Psoas muscle (tissue), 8 donors: ENCODE measurements at places on chromosomes 5 and 9. TPM values are rescaled to one million over a fixed set of nuclear protein-coding genes. Genes with fewer than 3 reads are reported as not detected.

- H3K4me3 ChIP-seq: no peak overlapping the region
- H3K4me1 ChIP-seq: no peaks in the 10 kb centered on the region
- no peak overlapping the region for H3K27ac ChIP-seq
- no peaks in the 10 kb centered on the region for H3K36me3 ChIP-seq
- DNase-seq: no peak
- no peaks in the 10 kb centered on the region for H3K27me3 ChIP-seq
Measured at GRCh38 chr9:86079865-86080469, 19.4 kb downstream of the GOLM1 start.

- DNase-seq: no peak
- H3K4me3 ChIP-seq: no peak overlapping the region
- H3K36me3 ChIP-seq: peaks cover 42% of the 10 kb centered on the region
Measured at GRCh38 chr9:137502008-137502911, 43.1 kb upstream of the NSMF start.

DNA sequence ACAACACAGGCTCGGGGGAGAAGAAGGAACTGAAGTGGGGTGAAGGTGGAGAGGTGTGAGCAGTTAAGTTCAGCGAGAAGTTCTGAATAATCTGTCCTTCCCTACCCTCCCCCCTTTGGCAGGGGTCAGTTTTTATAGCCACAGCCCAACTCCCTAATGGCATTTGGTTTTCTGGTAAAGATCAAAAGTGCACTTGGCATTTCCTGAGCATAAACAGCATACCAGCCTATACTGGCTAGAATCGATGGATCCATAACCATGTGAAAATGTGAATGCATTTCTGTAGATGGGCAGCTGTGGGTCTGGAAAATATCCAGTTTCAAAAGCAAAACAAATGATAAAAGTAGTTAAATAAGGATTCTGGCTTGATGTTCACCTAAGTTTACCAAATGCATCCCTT is 410.9 kb downstream of the PLK2 start:
- no peaks in the 10 kb centered on the region for H3K36me3 ChIP-seq
- no peak overlapping the region for H3K27ac ChIP-seq
- no peak overlapping the region for H3K4me3 ChIP-seq
- H3K27me3 ChIP-seq: no peaks in the 10 kb centered on the region
- DNase-seq: no peak
- no peaks in the 10 kb centered on the region for H3K4me1 ChIP-seq

DNA sequence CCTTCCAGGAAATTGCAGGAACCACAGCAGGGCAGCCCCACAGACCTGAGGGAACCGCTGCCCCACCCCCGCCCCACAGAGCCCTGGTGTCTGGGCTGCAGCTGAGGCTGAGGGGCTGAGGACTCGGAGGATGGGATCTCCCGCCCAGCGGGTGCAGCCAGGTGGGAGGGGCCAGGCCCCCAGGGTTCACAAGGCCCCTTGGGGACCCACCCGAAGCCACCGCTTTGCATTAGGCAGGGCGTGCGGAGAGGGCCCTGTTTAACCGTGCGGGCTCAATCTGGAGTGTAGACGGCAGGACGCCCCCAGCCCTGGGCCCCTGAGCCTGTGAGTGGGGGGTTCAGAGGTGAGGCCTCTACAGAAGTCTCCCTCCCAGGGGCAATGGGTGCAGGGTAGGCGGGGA is 10.8 kb downstream of the NOTCH1 start:
- DNase-seq: no peak
- H3K27ac ChIP-seq: no peak overlapping the region
- H3K4me1 ChIP-seq: peaks cover 10% of the 10 kb centered on the region
- no peak overlapping the region for H3K4me3 ChIP-seq

- H3K36me3 ChIP-seq: no peaks in the 10 kb centered on the region
- no peak overlapping the region for H3K4me3 ChIP-seq
- H3K27me3 ChIP-seq: no peaks in the 10 kb centered on the region
- no peaks in the 10 kb centered on the region for H3K4me1 ChIP-seq
- no peak for DNase-seq
Measured at GRCh38 chr5:135998889-135999288, 29.9 kb upstream of the TGFBI start.

- no peak overlapping the region for H3K27ac ChIP-seq
- no peaks in the 10 kb centered on the region for H3K36me3 ChIP-seq
- H3K4me1 ChIP-seq: no peaks in the 10 kb centered on the region
- no peak for DNase-seq
Measured at GRCh38 chr9:101791533-101791932, 53.1 kb upstream of the GRIN3A start.

Gene MTREX
- total RNA-seq: 79.4 TPM
